ENCODE measurements at places on chromosomes 2 and 18.

DNA sequence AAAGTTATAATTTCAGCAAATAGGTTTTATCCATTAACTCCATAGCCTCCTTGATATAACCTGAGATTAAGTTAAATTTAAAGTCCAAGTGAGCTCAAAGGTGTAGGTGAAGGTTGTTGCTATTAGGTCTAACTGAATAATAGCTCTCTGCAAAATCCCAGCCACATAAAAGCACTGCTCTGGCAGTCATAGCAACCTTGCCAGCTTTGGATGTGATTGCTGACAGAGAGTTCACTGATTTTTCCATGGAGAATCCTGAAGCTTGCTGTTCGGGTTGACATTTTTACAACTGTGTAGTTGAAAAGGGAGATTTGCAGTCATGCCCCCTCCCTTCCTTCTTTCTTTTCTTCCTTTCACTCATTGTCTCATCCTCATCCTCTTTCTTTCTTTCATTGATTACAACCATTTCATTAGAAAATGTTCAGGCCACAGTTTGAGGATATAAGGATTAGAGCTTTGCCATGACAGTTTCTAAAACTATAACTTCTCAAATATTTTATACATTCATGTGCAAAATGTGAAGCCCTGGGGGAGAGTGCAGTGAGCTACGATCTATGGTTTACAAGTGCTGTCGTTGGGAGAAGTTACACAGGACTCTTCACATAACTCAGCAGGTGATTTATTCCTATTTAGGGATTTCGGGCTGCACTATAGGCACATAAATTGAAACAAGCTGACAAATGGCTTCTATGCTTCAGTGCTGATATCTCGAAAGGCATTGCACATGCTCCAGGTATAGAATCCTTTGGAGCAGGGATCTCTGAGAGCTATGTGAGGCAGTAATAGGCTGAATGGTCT is 193.8 kb downstream of the LRRTM4 start:
- no peak for DNase-seq

DNA sequence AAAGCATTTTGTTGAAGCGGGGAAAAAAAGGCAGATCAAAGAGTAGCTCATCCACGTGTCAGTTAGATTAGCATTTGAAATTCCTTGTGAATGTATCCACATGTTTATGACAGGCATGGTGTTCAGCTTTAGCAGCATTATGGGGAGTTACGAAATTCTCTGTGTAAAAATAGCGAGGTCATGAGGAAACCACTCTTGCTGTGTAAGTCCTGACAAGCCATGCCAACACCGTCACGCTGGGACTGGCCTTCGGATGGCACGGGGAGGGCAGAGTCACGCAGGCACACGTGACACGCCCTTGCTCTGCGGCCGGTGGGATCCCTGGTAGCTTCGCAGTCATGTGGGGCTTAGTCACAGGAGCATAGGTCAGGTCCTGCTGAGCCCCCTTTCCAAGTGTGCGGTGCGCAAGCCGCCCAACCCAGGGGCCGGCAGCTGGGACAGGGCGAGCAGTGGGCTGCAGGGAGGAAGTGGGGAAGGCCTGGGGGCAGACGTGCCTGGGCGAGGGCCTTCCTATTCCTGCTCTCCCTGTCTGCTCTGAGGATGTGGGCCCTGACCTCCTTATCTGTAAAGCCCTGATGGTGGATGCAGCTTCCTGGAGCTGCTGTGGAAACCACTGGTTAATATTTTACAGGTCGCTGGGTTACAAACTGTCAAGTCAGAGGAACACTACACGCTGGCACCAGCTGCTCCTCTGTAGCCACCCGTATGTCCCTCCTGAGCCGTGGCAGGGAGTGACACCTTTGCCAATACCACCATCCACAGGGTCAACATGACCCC is 18.0 kb downstream of the MBP start:
- DNase-seq: peak; percentile 67

DNA sequence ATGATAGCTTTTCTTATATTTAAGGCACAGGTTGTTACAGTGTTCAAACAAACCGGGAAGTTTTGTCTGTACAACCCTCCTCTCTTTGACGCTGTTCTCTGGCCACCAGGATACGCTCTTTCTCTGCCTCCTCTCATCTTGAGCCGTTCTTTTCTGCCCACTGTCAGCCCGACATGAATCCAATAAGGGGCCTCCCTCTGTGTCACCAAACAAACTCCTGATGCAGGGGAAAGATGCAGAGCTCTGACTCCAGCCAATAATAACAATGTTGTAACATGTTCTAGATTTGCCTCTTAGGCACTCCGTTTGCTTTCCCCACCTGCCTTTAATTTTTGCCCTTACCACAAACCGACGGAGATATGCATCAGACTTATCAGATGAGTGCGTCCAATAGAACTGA is 449.3 kb downstream of the SLC4A3 start:
- DNase-seq: no peak

DNA sequence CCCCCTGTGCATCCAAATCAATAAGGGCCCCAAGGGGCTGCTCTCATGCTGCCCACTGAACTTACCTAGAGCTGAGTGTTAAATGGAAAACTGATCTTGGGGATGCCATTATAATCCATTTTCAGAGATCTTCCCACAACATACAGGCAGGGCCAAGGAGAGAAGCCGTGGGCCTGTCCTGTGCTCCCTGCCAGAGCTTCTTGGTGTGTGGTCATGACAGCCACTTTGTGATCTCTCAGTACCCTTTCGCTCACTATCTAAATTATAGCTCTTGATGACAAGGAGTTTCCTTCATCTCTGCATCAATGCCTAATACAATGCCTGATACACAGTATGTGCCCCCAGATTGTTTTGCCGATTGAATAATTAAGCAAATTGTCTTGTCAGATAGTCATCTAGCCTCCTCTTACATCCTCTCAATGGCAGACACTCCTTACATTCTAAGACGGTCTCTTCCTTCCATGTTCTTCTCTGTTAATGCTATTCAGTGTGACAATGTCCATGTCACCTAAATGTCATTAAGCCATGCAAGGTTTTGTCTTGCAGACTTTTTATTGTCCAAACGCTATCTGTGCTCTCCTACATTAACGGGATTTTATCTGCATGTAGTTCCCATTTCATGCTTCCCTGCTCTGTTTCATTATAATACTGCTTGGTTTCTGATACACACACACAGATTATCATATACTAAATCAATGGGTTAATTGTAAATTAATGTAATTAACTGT is 5.9 kb downstream of the CSRNP3 start:
- DNase-seq: no peak

- no peak for DNase-seq
Observed at GRCh38 chr2:112340475-112341267, 65.3 kb downstream of the ZC3H6 start.

DNA sequence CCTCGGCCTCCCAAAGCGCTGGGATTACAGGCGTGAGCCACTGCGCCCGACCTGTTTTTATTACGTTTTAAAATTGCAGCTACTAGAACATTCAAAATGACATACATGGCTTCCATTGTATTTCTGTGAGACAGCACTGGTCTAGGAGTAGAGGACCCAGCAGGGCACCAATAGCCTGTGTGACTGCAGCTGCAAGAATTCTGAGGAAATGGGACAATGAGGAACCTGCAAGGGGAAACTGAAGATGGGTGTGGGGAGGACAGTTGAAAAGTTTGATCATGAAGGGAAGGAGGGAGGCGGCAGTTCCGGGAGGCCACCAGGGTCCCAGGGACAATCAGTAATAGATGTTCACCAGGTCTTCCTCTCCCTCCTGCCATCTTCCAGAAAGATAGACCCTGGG is 13.9 kb upstream of the DNPEP start:
- DNase-seq: no peak

- DNase-seq: no peak
Observed at GRCh38 chr18:35289293-35289692, 736 bp downstream of the ZSCAN30 start.

DNA sequence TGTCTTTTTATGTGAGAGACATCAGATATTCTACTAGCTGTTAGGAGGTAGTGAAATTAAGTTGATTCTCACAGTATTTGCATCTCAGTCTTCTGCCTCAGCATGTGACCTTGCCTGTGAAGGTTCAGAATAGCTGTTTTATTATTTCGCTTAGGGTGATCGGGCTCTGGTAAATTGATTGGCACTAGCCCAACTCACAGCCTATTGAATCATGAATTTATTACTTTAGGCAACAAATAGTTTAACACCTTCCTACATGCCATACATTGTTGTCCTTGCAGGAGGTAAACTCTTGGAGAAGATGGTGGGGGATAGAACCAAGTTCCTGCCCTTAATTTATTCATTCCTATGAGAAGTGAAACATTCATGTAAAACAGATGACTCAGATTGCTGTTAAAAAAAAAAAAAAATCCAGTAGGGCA is 101.9 kb downstream of the GPD2 start:
- DNase-seq: no peak

GRCh38 chr2:11863103-11863502 is 116.7 kb downstream of the LPIN1 start:
- peak; percentile 53 for DNase-seq

GRCh38 chr2:241988146-241988545 is 118.6 kb downstream of the RTP5 start:
- DNase-seq: no peak

DNA sequence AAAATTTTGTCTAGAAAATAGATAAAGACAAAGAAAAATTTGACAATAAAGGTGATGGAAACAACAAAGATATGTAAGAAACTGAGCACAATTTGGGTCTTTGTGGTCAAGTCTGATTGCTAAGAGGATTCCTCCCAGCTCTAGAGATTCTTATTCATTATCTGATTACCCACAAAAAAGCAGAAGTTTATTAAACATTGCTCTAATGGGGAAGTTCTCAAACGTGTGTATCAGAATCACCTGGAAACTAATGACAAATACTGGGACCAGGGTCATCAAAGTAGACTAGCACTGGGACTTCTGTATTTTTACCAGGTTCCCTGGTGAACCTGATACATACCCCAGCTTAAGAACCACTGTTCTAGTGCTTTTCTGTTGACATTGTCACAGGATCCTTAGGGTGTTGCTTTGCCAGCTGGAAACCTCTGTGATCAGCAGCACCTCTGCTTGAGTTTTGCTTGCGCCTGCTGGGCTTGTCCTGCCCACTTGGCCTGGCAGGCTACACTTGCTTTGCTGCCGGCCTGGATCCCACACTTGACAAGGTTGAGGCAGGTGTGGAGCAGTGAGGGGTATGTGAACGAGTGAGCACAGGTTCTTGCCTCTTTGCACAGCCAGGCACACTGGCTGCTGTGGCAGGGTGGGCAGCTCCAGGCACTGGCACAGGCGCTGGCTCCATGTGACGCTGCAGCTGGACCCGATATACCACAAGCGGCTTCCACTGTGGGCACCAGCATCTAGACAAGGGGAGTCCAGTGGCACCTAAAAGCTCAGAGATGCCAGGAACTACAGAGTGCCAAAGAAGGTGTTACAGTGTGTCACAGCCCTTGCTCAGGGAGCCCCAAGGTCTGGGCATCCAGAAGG is 6.2 kb upstream of the GORASP2 start:
- no peak for DNase-seq

DNA sequence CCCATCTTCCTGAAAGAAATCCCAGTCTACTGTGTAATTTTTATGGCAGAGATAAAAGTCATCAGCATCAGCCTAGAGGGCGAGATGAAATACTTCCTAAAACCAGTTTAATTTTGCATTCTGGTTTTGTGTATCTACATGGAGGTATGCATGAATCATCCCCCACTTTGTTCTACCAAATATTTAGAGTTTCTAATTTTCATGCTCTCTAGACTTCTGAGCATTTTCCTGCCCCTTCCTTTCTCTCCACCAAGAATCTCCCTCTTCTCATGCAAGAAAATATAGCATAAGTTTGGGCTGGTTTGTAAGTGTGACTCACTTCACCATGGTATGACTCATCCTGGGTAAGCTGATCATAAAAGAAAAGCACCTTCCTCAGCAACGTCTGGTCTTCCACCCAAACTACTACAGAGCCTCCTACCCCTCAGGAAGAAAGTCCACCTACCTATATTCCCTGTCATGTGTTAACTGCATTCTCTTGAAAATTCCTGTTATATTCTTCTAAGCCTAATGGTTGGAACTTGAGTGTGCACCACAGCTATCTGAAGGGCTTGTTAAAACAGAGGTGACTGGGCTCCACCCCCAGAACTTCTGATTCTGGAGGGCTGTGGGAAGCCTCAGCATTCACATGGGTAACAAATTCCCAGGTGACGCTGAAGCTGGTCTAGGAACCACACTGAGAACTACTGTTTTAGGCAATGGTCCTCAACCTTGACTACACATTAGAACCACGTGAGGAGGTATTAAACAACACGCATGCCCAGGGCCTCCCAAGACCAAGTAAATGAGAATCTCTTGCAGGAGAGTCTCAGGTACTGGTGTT is 37.4 kb upstream of the RAPGEF4 start:
- peak; percentile 69 for DNase-seq

DNA sequence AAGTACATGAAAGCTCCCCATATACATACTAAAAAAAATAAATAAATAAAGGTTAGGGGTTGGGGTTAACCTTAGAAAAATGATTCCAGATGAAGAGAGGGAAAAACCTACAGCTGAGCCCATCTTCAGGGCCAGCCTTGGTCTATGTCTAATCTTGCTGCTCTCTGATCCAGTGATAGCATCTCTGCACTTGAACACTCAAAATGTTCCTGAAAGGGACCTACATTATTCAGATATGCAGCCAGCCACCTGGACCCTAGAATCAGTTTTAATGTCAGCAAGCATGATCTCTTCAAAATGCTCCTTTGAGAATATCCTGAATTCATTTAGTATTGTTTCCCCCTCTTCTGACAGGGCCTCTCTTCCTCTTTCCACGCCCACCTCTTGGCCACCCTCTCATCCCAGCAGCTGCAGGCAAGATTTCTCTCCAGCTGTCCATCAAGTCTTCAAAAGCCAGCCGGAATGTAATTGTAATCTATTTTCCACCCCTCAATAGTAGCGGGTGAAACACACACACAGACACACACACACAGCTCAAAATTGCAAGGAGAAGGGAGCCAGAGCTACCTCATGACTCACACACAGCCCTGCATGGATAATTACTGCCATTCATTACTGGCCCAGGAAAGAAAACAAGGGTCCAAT is 135.5 kb downstream of the MYO3B start:
- no peak for DNase-seq

- no peak for DNase-seq
Observed at GRCh38 chr2:240245706-240246105, 105.2 kb upstream of the OTOS start.

- DNase-seq: no peak
Observed at GRCh38 chr2:119225105-119225865, 1.7 kb downstream of the STEAP3 start.

- DNase-seq: no peak
Observed at GRCh38 chr2:230323385-230324106, 3.4 kb upstream of the SP140L start.

- no peak for DNase-seq
Observed at GRCh38 chr18:13804305-13804704, 19.6 kb upstream of the MC5R start.

DNA sequence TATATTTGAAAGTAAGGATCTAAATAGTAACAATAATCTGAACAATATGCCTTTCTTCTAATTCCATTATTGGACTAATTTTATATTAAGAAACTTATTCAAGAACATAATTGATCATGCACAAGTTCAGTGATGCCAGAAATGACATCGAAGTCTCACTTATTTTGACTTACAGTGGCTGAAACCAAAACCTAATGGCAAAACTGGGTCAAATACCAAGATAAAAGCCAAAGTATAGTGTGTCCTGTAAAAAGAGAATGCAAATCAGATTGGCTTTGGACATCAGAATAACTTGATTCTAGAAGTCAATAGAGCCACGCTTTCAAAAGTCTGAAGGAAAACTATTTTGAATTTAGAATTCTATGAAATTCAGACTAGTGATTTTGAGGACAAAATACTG is 137.2 kb downstream of the FTCDNL1 start:
- no peak for DNase-seq

- peak; percentile 80 for DNase-seq
Observed at GRCh38 chr2:27441958-27442919, at the start of gene KRTCAP3. KRTCAP3 (plus strand) TSS chr2:27442381; CDS start chr2:27442413, 32 bp downstream.
